ENCODE measurements at places on chromosomes 1 and 21.

- DNase-seq = no peak
These were observed 1.4 kb downstream of the BACH1 start for GRCh38 chr21:29299916-29300806.

DNA sequence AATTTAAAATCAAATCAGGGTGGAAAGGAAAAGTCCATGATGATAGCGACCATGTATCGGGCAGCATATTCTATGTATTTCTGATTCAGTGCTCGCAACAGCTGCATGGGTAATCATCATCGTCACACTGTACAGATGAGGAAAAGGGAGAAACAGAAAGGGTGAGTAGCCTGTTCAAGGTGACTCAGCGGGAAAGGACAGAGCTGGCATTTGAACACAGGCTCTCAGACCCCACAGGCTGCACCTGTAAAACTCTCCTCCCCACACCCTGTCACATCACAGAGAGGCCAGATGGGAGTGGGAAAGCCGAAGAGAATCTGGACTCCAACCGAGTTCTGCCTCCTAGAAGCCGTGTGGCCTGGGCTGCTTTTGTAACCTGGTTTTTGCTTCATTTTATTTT, 14.0 kb downstream of the RUNX1 start:
- DNase-seq = no peak

DNA sequence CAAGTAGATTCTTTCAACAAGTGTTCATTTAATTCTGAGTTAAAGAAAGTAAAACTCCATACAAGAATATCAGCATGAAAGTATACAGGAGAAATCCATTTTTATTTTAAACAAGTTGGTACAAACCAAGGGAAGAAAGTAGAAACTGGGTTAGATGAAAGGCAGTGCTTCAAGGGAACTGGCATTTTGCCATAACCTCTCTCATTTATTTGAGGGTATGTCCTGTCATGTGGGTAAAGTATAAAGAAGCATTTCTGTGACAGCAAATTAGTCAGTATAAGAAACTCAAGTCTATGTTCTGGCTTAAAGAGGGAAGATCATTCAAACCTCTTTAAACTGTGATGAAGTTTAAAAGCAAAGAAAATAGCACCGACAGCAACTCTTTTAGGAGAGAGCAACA, 32.0 kb downstream of the OLFM3 start:
- DNase-seq = no peak

- no peak for DNase-seq
These were observed 54.9 kb downstream of the GALNT2 start for GRCh38 chr1:230121950-230122349.

All from H1 (cell line).